ENCODE measurements at places on chromosomes 7 and 10.

DNA sequence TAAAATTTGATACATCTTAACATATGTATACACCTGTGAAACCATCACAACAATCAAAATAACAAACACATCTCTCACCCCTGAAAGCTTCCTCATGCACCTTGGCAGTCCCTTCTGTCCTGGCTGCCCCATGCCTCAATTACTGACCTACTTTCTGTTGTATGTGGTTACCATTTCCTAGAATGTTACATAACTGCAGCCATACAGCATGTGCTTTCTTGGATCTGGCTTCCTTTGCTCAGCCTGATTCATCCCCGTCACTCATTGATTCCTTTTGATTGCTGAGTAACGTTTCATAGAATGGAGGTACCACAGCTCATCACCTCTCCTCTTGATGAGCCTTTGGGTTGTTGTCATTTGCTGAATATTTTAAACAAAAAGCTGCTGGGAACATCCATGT is 165.3 kb downstream of the CELF2 start:
- peak; percentile 82 for DNase-seq

- DNase-seq: no peak
Observed at GRCh38 chr7:24751484-24751883, 5.8 kb downstream of the GSDME start.

- no peak for DNase-seq
Observed at GRCh38 chr10:17115683-17116082, 13.9 kb downstream of the CUBN start.

DNA sequence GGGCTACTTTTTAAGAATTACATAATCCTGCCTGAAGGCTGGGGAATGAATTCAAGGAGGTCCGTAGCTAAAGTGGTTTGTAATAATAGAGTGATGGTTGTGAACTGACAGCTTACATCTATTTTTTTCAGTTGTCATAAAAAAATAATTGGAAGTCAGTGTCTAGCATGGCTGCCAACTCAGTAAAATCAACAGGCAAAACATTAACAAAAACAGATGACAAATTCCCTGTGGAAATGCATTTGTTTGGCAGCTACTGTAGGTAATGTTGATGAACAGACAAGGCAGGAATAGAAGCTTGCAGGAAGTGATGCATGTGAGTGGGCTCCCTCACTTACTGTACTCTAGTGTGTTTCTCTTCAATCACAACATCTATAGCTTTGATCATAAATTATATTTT is 766.0 kb upstream of the POT1 start:
- DNase-seq: no peak

GRCh38 chr10:121252756-121253155 is 345.5 kb downstream of the FGFR2 start:
- DNase-seq: no peak

- no peak for DNase-seq
Observed at GRCh38 chr7:93737953-93738352, 152.6 kb downstream of the TFPI2 start.

- no peak for DNase-seq
Observed at GRCh38 chr7:157903710-157904109, 566.9 kb downstream of the DNAJB6 start.

- no peak for DNase-seq
Observed at GRCh38 chr10:113959383-113959760, 84.3 kb upstream of the ADRB1 start.

GRCh38 chr7:152967958-152968357 is 208.4 kb downstream of the ACTR3B start:
- no peak for DNase-seq

GRCh38 chr7:138387755-138388475 is 72.1 kb upstream of the TRIM24 start:
- no peak for DNase-seq

DNA sequence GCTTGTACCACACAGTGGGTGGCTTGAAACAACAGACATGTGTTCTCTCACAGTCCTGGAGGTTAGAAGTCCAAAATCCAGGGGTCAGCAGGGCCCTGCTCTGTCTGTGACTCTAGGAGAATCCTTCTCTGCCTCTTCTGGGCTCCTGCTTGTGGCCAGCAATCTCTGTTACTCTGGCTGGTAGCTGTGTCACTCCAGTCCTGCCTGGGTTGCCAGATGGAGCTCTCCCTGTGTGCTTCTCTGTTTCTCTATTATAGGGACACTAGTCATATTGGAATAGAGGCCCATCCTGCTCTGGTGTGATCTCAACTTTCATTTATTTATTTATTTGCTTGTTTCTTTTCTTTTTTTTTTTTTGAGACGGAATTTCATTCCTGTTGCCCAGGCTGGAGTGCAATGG is 276.6 kb upstream of the GALNT17 start:
- no peak for DNase-seq

GRCh38 chr7:110772615-110773014 is 318.3 kb upstream of the LRRN3 start:
- no peak for DNase-seq

GRCh38 chr7:27203964-27204594 is 4.2 kb upstream of the HOXA13 start:
- DNase-seq: no peak

DNA sequence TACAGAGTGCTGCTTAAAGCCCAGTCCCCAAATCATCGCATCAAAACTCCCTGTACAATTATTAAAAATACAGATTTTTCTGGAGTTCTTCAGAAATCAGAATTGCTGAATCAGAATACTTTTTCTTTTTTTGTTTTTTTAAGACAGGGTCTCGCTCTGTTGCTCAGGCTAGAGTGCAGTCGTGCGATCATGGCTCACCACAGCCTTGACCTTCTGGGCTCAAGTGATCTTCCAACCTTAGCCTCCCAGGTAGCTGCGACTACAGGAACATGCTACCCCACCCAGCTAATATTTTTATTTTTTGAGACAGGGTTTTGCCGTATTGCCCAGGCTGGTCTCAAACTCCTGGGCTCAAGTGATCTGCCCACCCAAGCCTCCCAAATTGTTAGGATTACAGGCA is 3.9 kb downstream of the BBIP1 start:
- DNase-seq: no peak

DNA sequence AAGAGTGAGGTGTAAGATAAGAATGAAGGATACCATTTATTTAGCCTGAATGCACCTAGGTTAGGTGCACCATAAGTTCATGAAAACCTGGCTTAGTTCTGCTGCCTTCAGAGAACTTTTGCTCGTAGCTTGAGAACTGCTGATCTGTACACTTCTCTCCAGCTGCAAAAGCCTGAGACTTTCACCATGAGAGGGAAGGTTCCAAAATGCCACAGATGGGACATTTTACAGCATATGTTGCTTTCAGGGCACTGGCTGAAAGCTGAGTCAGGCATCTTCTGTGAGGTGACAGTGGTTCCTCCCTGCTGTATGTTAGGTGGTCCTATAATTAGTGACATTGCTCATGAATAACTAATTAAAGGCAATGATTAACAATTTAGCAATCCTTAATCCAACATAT is 298.3 kb downstream of the GALNT17 start:
- no peak for DNase-seq

Measured in CD4-positive, alpha-beta T cell treated with Interleukin-15 for 4 hours (primary cell).